ENCODE measurements at places on chromosomes 16 and 17.

DNA sequence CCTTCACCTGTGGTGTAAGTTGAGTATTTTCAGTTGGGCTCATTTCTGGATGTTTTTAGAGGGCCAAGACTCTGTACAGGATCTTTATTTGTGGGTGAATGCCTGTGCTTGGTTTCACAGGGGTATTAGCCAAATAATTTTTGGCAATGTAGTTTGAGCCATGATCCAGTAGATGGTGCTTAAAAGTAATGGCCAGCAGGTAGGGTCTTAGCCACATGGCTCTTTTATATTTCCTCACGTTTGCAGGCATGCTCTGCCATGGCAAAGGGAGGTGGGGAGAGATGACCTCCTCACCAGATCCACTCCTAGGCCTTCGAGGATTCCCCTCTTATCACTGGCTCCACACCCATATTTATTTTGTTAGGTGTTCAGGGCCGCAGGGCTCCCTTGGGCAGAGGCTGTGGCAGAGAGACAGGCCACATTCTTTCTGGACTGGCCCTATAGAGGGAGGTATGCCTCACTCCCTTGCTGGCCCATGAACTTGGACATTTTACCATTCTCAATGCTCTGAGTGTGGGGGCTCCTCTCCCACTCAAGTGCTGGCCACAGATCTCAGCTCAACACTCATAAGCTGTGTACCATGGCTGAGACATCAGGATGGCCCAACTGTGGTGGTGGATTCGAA is 417.1 kb downstream of the XYLT1 start:
- no peak for DNase-seq

- DNase-seq: no peak
Measured at GRCh38 chr16:84544031-84544773, 39.7 kb upstream of the MEAK7 start.

DNA sequence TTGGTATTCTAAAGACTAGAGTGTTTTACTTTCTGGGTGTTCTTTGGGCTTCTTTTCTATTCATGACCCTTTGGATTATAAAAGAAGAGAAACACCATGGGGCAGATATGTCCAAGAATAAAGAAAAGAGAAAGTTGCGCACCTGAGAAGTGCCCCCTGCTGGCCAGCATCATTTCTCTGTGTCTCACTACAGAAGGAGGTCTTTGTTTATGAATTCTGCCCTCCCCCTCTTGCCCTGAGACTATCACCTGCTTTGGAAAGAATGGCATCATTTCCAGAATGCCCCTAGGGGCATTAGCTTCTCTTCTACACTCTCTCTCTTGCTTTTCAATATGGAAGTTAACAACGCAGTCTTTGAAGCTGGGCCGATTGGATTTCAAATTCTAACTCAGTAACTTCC is 45.0 kb downstream of the CDH13 start:
- no peak for DNase-seq

DNA sequence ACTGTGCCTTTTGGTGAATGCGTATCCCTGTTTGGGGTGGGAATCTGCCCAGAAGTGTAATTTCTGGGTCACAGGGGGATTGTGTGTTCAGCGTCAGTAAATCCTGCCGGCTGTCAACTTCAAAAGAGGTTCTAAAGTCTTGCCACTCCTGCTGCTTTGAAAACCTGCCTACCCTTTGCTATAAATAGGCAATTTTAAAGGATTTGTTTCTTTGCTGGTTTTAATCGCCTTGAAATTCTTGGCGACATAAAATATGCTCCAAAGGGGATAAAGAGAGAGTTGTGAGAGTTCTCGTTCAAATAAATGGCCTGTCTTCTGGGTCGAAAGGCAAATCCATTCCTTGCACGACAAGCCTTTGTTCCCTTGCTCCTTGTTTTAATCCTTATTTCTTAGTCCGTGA is 143.4 kb downstream of the IRF8 start:
- no peak for DNase-seq

DNA sequence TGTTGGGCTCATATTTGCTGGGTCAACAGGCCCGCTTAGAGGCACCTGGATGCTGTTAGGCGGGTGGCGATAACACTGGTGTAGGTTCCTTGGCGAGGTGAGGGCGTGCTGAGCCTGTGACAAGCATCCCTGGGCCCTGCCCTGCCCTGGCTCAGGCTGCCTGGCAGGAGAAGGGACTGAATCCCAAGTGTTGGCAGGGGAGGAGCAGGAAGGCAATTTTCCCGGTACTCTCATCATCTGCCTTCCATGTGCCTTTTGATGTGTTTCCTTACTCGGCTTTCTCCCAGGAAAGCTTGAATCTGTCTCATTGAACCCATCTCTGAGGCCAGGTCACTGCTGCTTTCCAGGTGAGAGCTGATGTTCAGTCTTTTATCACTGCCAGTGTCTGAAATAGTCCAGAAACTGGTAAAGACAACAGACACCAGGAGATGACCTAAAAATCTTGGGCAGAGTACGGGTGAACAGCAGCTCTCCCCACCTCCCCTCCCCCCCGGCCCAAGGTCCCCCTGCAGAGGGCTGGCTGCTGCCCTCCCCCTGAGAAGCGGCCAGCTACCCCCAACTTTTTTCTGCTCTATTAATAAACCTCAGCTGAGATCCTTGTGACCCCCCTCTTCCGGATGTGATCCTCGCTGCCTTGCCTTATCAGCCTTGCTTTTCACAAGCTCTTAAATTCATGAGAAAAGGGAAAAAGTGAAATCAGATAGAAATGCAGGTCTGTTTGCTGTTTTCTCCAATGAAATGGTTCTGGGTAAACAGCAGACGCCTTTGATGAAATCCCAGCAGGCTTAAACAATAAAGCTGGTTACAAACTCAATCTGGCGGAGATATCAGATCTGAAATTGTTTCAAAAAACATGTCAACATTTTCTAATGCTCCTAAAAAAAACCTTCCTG is 29.0 kb downstream of the RTN4RL1 start:
- no peak for DNase-seq
